ENCODE measurements at places on chromosomes 6 and 20.
A peak's percentile ranks its signal among the peaks of the same experiment; 100 is the strongest.

GRCh38 chr6:116223355-116223754 is 30.5 kb downstream of the TSPYL4 start:
- no peak overlapping the region for H3K4me3 ChIP-seq
- no peak for DNase-seq
- H3K36me3 ChIP-seq = no peaks in the 10 kb centered on the region
- H3K27ac ChIP-seq = no peak overlapping the region

GRCh38 chr6:125481056-125481455 is 179.3 kb upstream of the HDDC2 start:
- H3K4me3 ChIP-seq = no peak overlapping the region
- no peaks in the 10 kb centered on the region for H3K4me1 ChIP-seq
- H3K27me3 ChIP-seq = no peaks in the 10 kb centered on the region
- no peaks in the 10 kb centered on the region for H3K36me3 ChIP-seq

GRCh38 chr6:116144605-116145004 is 18.7 kb upstream of the COL10A1 start:
- H3K27ac ChIP-seq = no peak overlapping the region
- DNase-seq = no peak
- no peak overlapping the region for H3K4me3 ChIP-seq

DNA sequence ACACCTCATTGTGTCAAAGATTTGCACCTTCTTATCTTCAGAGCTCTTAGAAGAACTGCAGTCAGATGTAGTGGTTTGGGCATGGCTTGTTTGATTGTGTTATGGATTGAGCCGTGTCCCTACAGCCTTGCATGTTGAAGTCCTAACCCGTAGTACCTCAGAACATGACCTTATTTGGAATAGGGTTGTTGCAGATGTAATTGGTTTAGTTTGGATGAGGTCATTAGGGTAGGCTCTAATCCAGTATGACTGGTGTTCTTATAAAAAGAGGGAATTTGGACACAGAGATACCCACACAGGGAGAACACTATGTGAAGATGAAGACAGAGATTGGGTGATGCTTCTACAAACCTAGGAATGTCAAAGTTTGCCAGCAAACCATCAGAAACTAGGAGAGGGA is 35.4 kb upstream of the PHACTR2 start:
- DNase-seq = no peak
- H3K4me1 ChIP-seq = peaks cover 4% of the 10 kb centered on the region
- H3K27me3 ChIP-seq = no peaks in the 10 kb centered on the region

- DNase-seq = no peak
- H3K4me1 ChIP-seq = no peaks in the 10 kb centered on the region
- no peaks in the 10 kb centered on the region for H3K36me3 ChIP-seq
- H3K27me3 ChIP-seq = no peaks in the 10 kb centered on the region
Measured at GRCh38 chr20:19048995-19049501, 163.4 kb upstream of the SLC24A3 start.

- peaks cover 3% of the 10 kb centered on the region for H3K4me1 ChIP-seq
- H3K27ac ChIP-seq = no peak overlapping the region
- DNase-seq = no peak
- no peaks in the 10 kb centered on the region for H3K27me3 ChIP-seq
- no peak overlapping the region for H3K4me3 ChIP-seq
Measured at GRCh38 chr6:52522655-52523054, 54.2 kb downstream of the TRAM2 start.

- H3K27ac ChIP-seq = no peak within 1 kb of the TSS
- H3K4me3 ChIP-seq = no peak within 1 kb of the TSS
- DNase-seq = no peak
Measured at GRCh38 chr6:31114541-31114878, at the start of gene PSORS1C1. PSORS1C1 (plus strand) TSS chr6:31114800; CDS start chr6:31129633, 14,833 bp downstream.

- no peak overlapping the region for H3K27ac ChIP-seq
- no peaks in the 10 kb centered on the region for H3K4me1 ChIP-seq
- peaks cover 12% of the 10 kb centered on the region for H3K27me3 ChIP-seq
- DNase-seq = no peak
- no peaks in the 10 kb centered on the region for H3K36me3 ChIP-seq
- H3K4me3 ChIP-seq = no peak overlapping the region
Measured at GRCh38 chr20:57545927-57546662, 14.8 kb upstream of the PCK1 start.

GRCh38 chr20:37669773-37670236 is 24.0 kb upstream of the CTNNBL1 start:
- H3K27me3 ChIP-seq = peaks cover 17% of the 10 kb centered on the region
- peaks cover 5% of the 10 kb centered on the region for H3K4me1 ChIP-seq
- H3K27ac ChIP-seq = no peak overlapping the region
- no peak overlapping the region for H3K4me3 ChIP-seq
- H3K36me3 ChIP-seq = no peaks in the 10 kb centered on the region

DNA sequence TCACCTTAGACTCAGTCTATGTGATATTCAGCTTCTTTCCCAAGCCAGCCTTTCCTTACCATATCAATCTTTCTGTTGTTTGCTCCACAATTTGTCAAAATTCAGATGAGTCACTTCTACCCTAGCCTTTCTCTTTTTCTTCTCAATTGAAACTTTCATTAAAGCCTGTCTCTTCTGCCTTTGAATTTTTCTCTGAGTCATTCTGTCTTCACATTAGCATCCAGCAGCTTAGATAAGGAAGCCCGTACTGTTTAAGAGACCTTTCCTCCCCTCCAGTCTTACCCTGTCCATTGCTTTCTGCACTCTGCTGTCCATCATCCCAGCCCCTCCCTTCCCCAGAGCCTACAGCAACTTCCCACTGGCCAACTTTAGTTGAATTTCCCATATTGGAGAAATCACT is 34.9 kb upstream of the RALGAPA2 start:
- DNase-seq = no peak
- peaks cover 14% of the 10 kb centered on the region for H3K27me3 ChIP-seq
- no peak overlapping the region for H3K27ac ChIP-seq
- no peak overlapping the region for H3K4me3 ChIP-seq
- no peaks in the 10 kb centered on the region for H3K4me1 ChIP-seq

- no peak overlapping the region for H3K27ac ChIP-seq
- DNase-seq = no peak
- peaks cover 16% of the 10 kb centered on the region for H3K4me1 ChIP-seq
- H3K4me3 ChIP-seq = no peak overlapping the region
- H3K27me3 ChIP-seq = no peaks in the 10 kb centered on the region
Measured at GRCh38 chr20:10352934-10353824, 80.8 kb downstream of the MKKS start.

- H3K27me3 ChIP-seq = no peaks in the 10 kb centered on the region
- H3K4me1 ChIP-seq = peaks cover 3% of the 10 kb centered on the region
- no peak overlapping the region for H3K27ac ChIP-seq
- H3K4me3 ChIP-seq = no peak overlapping the region
Measured at GRCh38 chr6:39194466-39194865, 34.8 kb downstream of the KCNK5 start.

- H3K27me3 ChIP-seq = peaks cover 37% of the 10 kb centered on the region
- H3K4me1 ChIP-seq = peaks cover 19% of the 10 kb centered on the region
- H3K4me3 ChIP-seq = no peak overlapping the region
- no peak for DNase-seq
- no peak overlapping the region for H3K27ac ChIP-seq
Measured at GRCh38 chr20:18284805-18285533, 3.4 kb upstream of the ZNF133 start.

- no peaks in the 10 kb centered on the region for H3K36me3 ChIP-seq
- no peak overlapping the region for H3K4me3 ChIP-seq
- DNase-seq = no peak
Measured at GRCh38 chr20:20205141-20205861, 153.0 kb downstream of the CFAP61 start.

GRCh38 chr20:2972126-2972525 is 71.3 kb upstream of the GNRH2 start:
- H3K4me3 ChIP-seq = no peak overlapping the region
- H3K4me1 ChIP-seq = no peaks in the 10 kb centered on the region
- no peak for DNase-seq
- H3K36me3 ChIP-seq = peaks cover 13% of the 10 kb centered on the region
- no peak overlapping the region for H3K27ac ChIP-seq

DNA sequence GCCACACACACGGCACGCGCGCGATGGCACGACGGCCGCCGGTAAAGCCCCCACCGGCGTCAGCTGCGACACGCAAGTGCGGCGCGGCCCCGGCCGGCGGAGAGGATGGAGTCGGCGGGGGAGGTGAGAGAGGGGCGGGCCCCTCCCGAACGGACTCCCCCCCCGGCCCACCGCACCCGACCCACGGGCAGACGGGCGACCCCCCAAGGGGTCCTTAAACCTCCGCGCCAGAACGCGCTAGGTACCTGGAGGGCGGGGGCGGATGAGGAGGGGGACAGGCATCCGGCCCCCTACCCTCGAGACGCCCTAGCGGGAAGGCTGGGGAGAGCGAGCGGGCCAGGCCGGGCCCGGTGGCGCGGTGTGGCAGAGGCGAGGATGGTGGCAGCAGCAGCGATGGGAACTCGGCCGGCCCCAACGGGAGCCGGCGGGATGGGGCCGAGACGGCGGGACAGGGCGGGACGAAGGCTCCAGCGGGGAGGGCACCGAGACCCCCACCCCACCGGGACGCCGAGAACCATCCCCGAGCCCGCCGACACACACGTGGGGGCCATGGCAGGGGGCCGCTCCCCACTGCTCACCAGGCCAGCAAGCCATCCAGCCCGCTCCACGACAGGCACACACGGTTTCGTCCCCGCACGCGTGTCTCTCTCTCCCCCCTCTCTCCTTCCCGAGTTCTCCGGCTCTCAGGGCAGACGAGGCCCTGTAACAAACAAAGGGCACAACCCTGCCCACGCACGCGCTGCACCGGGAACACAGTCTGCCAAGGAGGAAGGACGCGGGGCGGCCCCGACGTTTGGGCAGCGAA is 1515.4 kb upstream of the DEFB115 start:
- H3K4me3 ChIP-seq = no peak overlapping the region
- H3K4me1 ChIP-seq = no peaks in the 10 kb centered on the region
- H3K27ac ChIP-seq = no peak overlapping the region
- H3K36me3 ChIP-seq = peaks cover 2% of the 10 kb centered on the region

DNA sequence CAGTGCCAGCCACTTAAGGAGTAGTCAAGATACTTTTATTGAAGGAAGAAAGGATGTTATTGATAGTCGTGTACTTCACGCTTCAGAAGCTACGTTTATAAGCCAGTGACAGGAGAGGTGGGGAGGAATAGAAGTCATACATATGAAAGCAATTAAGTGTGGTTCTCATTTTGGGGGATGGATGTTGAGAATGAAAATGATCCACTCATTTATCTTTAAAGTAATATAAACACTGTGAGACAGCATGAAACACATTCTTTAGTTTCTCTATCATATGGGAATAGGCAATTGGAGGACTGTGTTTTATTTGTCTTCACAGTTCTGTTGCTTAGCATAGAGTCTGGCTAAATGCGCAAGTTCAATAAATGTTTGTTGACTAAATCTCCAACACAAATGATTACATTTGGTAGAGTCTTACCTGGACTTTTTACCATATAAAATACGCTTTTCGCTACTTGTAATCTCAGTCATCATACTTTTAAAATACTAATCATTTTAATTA is 35.2 kb downstream of the AK9 start:
- no peak overlapping the region for H3K4me3 ChIP-seq
- H3K27ac ChIP-seq = no peak overlapping the region
- H3K27me3 ChIP-seq = no peaks in the 10 kb centered on the region
- H3K4me1 ChIP-seq = peaks cover 6% of the 10 kb centered on the region
- DNase-seq = no peak

- H3K4me3 ChIP-seq = no peak overlapping the region
- peaks cover 2% of the 10 kb centered on the region for H3K36me3 ChIP-seq
- no peaks in the 10 kb centered on the region for H3K27me3 ChIP-seq
- DNase-seq = no peak
Measured at GRCh38 chr6:131568726-131569125, 4.3 kb upstream of the ARG1 start.

- no peaks in the 10 kb centered on the region for H3K27me3 ChIP-seq
- no peak for DNase-seq
- no peak overlapping the region for H3K27ac ChIP-seq
- H3K36me3 ChIP-seq = no peaks in the 10 kb centered on the region
- H3K4me1 ChIP-seq = no peaks in the 10 kb centered on the region
Measured at GRCh38 chr6:76774781-76775384, 688.4 kb downstream of the HTR1B start.

DNA sequence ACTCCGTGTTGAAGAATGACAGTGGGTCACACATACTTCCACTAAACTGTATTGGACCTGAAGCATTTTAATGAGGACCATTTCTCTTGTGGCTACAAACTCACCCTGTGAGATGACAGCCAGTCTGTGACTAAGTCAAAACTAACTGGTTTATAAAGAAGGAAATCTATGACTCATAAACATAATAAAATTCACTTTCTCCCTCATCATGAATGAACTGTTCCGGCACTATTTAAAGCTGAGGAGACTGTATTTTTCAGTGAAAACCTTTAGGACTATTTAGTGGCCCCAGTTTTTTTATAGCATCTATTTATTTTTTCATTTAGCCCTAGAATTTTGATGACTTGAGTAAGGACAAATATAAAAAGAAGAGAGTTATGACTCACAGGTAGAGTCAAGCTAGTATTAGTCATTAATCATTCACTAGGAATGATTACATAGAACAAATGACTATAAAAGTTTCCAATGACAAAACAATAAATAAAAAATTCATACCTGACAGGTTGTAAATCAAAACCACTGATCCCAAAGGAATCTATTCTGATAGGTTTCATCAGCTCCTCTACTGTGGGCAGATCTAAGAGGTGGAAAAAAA is 34.2 kb downstream of the CEP162 start:
- H3K36me3 ChIP-seq = peaks cover 54% of the 10 kb centered on the region
- no peak overlapping the region for H3K27ac ChIP-seq
- H3K4me1 ChIP-seq = no peaks in the 10 kb centered on the region
- no peak for DNase-seq
- no peaks in the 10 kb centered on the region for H3K27me3 ChIP-seq

DNA sequence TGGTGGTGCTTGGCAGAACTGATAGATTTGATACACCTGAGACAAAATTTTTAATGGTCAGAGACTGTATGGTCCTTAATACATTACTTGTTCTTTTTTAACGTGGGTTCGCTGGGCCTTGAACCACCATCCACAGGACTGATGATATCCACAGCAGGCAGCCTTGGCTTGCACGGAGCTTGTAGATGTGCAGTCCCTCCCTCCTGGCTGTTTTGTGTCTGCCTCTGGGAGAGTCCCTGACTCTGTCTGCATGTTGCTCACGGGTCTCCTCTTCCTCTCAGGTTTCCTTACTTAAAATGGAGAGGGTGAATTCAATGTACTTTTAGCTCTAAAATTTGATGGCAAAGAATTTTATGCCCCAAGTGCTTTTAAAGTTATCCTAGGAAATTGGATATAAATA is 17.5 kb downstream of the KIF25 start:
- H3K27me3 ChIP-seq = no peaks in the 10 kb centered on the region
- no peak overlapping the region for H3K27ac ChIP-seq

- no peak for DNase-seq
- peaks cover 7% of the 10 kb centered on the region for H3K4me1 ChIP-seq
- peaks cover 43% of the 10 kb centered on the region for H3K27me3 ChIP-seq
- peak overlapping the region; percentile 67 for H3K4me3 ChIP-seq
- no peaks in the 10 kb centered on the region for H3K36me3 ChIP-seq
Measured at GRCh38 chr6:144007478-144008119, 460 bp downstream of the PLAGL1 start.

DNA sequence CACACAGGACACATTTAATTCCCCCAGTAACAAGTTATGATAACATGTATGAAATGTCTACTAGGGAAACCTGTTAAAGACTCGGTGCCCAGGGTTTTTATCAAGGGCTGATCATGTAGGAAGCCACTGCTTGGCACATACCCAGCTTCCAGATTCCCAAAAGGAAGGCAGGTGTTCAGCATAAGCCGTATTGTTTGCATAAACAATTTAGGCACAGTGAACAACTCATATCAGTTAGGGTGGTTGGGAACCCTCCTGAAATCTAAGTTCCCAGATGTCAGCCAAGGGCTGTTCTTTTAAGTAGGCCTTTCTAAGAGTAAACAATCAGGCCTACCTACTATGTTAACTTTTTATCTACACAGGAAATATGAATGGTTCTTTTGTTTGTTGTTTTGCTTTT is 74.1 kb downstream of the ASXL1 start:
- DNase-seq = no peak
- H3K27me3 ChIP-seq = no peaks in the 10 kb centered on the region
- H3K4me3 ChIP-seq = no peak overlapping the region
- H3K4me1 ChIP-seq = peaks cover 1% of the 10 kb centered on the region

All from activated CD4-positive, alpha-beta T cell treated with anti-CD3 and anti-CD28 coated beads, Interleukin-2, amount 10 ng/mL, durations not matched to agents 7 days and 5 days (primary cell).